ENCODE measurements at places on chromosomes 12 and 14.

DNA sequence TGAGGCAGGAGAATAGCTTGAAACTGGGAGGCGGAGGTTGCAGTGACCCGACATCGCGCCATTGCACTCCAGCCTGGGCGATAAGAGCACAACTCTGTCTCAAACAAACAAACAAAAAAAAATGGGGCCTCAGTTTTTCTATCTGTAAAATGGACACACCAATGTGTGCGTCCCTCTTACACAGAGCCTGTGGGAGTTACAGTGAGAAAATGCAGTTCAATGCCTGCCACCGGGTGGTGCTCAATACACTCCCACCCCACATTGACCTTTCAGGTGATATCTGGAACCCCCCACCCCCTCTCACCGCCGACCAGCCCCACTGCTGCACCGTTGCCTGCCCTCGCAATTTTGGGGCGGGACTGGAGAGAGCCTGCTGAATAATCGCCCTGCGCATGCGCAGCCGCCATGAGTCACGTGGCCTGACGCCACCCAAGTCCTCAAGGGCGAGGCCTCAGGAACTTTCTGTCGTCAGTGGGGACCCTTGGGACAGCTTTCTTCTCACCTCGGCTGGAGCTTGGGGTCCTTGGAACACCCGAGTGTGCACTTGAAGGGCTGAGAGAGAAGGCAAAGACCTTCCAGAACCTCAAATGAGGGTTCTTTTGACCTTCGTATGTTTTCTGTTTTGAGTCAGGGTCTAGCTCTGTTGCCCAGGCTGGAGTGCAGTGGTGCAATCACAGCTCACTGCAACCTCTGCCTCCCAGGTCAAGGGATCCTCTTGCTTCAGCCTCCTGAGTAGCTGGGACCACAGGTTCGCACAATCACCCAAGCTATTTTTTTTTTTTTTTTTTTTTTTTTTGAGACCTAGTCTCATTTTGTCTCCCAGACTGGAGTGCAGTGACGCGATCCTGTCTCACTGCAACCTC, 14.6 kb upstream of the CABP1 start:
- no peak for DNase-seq

GRCh38 chr12:115010324-115010995, 326.5 kb upstream of the TBX3 start:
- DNase-seq, result no peak

GRCh38 chr12:88553941-88554658, 26.2 kb downstream of the KITLG start:
- no peak for DNase-seq

GRCh38 chr12:2982361-2982760, 23.2 kb downstream of the TEAD4 start:
- DNase-seq, result no peak

- DNase-seq, result no peak
Measured at GRCh38 chr14:92515546-92516343, 2.2 kb downstream of the RIN3 start.

GRCh38 chr14:36241183-36241582, 64.7 kb upstream of the PTCSC3 start:
- no peak for DNase-seq

- DNase-seq, result no peak
Measured at GRCh38 chr14:41605550-41606281, 960 bp upstream of the LRFN5 start.

- DNase-seq, result no peak
Measured at GRCh38 chr14:95296966-95297365, 22.7 kb downstream of the CLMN start.

GRCh38 chr12:92122941-92123779, 22.5 kb downstream of the BTG1 start:
- DNase-seq, result no peak

DNA sequence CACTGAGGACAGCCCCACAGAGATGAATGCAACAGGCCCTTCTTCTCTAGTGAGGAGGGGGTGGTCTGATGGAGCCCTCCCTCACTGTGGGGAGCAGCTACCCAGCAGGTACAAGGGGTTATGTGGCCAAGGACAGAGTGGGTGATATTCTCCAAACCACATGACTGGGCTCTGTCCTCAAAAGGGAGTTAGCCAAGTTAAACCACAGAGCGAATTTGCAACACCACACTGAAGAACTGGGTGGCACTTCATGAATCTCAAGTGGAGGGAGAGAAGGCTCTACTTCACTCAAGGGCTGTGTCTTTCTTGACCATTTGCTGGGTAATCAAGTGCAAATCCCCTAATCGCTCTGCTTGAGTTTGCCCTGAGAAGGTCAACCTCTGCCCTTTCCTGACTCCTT, 12.5 kb downstream of the GPR68 start:
- DNase-seq, result no peak

GRCh38 chr12:121789800-121790728, 3.4 kb downstream of the RHOF start:
- no peak for DNase-seq

DNA sequence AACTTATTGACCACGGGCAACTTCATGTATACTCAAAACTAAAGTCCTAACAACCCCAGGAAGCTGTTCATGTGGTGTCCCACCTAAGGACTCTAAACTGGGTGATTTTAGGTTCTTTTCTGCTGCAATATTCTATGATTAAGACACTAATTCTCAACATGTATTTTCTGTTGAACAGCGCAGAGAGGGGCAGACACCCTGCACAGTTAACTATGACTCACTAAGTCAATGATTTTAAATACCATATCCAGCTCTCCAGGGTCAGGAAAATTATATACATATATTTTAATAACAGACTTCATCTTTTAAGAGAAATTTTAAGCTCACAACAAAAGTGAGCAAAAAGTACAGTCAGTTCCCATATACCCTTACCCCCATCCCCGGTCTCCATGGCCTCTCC, 85.0 kb downstream of the FOXN3 start:
- no peak for DNase-seq

- no peak for DNase-seq
Measured at GRCh38 chr12:90987520-90987919, 17.3 kb downstream of the EPYC start.

GRCh38 chr12:100170313-100170858, 27.7 kb upstream of the BLTP3B start:
- DNase-seq, result no peak

DNA sequence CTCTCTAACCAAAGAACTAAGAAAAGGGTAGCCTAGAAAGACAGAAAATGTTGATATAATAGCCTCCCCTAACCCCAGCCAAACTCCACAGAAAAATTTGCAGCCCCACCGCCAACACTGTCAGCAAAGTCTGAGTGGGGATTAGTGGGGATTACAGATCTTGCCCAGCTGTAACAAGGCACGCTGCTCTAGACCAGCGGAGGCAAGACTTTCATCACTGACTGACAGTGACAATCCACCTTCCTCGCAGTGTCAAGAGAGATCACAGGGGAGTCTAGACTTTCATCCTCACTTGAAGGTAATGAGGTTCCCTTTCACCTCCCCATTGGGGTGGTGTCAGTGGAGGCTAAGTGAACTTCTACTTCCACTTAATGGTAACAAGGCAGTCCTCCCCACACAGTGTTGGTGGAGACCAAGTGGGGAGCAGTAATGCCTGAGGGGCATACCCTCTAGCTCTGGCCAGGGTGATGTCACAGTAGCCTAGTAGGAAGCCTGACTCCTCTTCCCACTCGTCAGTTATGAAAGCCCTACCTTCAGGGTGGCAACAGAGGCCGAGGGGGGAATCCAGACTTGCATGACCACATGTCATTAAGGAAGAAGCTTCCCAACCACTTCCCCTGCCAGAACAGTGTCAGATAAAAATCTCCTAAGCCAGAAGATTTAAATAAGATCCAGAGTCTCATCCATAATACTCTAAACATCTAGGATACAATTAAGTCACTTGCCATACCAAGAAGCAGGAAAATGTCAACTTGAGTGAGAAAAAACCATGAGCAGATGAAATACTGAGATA, 91.7 kb upstream of the RASSF8 start:
- no peak for DNase-seq

DNA sequence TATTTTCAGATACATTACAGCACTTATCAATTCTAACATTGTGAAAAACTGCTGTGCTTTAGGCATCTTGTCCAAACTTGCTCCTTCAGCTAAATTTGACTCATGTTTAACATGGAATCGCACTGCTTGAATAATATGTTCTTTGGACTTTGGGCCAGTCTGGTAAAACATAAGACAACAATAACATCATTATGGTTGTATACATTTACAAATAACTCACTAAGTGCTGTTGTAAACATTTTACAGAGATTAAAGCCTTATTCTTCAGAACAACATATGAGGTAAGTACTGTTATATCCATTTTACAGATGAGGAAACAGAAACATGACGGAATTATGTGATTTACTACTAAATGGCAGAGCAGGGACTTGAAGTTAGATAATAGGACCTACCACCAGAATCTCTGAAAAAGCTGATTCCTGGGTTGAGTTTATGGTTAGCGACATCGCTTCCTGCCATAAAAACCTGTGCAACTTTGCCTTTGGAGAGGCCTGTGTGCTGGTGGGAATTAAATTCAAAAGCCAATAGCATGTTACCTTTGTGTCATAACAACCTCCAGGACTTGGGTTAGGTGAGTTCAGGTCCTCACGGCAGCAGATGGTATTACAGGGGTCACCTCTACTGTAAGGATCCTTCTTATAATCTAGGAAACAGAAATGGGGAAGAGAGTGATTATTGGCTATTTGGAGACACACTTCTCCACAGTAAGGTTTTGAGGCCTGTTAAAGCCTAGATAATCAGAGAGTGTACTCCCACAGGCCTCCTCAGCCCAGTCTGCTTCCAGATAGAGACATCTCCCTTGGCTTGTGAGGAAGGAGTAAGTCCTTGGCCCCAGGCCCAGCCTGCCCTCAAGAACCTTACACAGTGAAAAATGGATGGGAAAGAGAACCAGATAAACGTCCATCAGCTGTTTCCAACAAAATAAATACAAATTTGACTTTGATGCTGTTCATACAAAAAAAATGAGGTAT, 61.8 kb downstream of the PLBD1 start:
- DNase-seq, result no peak

DNA sequence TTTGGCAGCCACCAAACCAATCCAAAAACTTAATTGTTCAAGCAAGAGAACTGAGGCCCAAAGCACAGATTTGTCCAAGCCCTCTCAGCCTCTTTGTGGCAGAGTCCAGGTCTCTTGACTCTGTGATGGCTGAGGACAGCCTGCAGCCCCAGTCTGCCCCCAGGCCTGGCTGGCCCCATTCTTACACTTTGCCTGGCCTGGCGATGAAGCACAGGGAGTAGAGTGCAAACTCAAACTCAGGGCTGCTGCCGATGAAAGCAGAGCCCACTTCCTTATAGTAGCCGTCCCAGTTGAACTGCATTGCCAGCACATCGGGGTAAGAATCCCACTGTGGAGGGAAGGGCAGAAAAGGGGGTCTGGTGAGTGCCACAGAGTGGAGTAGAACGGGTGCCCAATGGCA, 5.6 kb upstream of the RPAP3 start:
- no peak for DNase-seq

DNA sequence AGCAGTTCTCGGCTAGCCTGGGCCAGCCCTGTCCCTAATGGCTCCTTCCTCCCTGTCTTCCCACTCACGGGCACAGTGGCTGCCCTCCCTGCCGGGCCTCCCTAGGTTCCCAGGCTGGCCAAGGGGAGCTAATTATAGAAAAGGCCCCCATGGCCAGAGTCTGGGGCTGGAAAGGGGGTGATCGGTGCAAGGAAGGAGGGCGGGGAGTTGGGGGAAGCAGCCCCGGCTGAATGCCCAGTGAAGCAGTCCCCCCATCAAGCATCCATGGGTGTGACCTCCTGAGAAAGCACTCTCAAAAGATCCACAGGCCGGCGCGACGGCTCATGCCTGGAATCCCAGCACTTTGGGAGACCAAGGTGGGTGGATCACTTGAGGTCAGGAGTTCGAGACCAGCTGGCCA, 54.9 kb downstream of the TESC start:
- no peak for DNase-seq

DNA sequence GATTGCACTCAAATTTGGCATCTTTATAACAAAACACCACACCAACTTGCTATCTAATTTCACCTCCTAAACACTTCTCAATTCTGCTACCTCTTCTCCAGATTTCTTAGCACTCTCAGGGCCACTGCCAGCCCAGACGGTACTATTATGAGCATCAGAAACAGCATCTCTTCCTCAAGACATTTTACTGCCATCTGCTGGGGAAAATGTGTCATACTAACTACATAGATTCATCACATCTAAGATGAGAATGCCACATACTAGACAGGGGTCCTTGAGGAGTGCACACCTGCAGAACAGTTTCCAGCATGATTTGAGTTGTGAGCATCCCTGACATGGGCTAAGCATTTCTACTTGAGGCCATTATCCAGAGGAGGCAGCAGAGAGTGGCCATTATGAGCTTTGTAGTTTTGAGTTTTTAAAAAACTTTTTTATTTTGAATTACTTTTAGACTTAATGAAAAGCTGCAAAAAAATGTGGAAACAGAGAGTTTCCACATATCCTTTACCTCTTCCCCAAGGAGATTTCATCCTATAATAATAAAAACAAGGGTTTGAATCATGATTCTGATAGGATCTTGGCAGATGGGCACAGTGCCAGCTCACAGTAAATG, 15.1 kb upstream of the GRIP1 start:
- DNase-seq, result peak; percentile 23

- no peak for DNase-seq
Measured at GRCh38 chr12:106138633-106139421, at the start of gene NUAK1. NUAK1 (minus strand) TSS chr12:106138954; CDS start chr12:106138653, 301 bp downstream.

- no peak for DNase-seq
Measured at GRCh38 chr12:75936515-75937440, 94.8 kb downstream of the PHLDA1 start.

- no peak for DNase-seq
Measured at GRCh38 chr12:86186449-86186848, 69.7 kb downstream of the MGAT4C start.

DNA sequence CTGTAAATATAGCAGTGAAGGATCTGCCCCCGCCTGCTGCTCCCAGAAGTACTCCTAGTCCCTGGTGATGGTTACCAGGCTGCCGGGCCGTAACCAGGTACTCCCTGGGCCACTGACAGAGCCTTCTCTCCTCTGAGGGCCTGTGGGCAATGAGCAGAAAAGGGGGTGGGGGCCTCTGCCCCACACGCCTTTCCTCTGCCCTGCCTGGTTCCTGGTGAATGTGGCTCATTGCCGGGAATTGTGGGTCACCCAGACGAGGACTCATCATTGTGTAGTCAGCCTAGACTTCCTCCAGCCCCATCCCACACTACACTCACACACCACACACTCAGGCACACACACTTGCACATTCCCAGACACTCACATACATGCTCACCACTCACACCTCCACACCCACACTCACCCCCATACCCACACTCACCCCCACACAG, 35.7 kb upstream of the ACTN1 start:
- no peak for DNase-seq

DNA sequence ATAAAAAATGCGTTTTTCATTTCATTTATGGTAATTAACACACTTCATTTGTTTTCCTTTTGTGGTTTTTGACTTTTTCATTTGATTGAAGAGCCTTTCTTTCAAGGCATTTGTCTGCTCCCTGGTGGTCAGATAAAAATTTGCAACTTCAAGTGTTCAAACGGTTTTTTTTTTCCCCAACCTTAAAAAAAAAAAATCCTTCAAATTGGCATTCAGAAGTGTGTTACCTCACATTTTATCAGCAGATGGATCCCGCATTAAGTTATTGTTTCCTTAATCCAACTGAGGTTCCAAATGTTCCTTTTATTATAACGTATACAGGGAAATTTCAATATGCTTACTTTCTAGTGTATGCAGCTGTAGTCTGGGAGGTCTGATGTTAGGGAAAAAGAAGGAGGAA, 47.2 kb downstream of the MYF5 start:
- DNase-seq, result no peak

GRCh38 chr12:92469837-92470236, 233.0 kb upstream of the PLEKHG7 start:
- DNase-seq, result no peak

Data from hematopoietic multipotent progenitor cell treated with erythropoietin and hydrocortisone succinate and interleukin-3 and kit ligand, for 17 days (in vitro differentiated cells).